ENCODE measurements at places on chromosomes 2 and 18. TPM values are rescaled to one million over a fixed set of nuclear protein-coding genes. Genes with fewer than 3 reads are reported as not detected.

- no peaks in the 10 kb centered on the region for H3K36me3 ChIP-seq
- H3K4me1 ChIP-seq = no peaks in the 10 kb centered on the region
- no peaks in the 10 kb centered on the region for H3K27me3 ChIP-seq
- no peak overlapping the region for H3K27ac ChIP-seq
Observed at GRCh38 chr2:58508006-58508405, 266.9 kb upstream of the FANCL start.

GRCh38 chr2:28380219-28380618, 12.4 kb upstream of the FOSL2 start:
- H3K4me1 ChIP-seq = no peaks in the 10 kb centered on the region
- no peak overlapping the region for H3K4me3 ChIP-seq
- no peaks in the 10 kb centered on the region for H3K36me3 ChIP-seq
- no peak overlapping the region for H3K27ac ChIP-seq
- DNase-seq = no peak

DNA sequence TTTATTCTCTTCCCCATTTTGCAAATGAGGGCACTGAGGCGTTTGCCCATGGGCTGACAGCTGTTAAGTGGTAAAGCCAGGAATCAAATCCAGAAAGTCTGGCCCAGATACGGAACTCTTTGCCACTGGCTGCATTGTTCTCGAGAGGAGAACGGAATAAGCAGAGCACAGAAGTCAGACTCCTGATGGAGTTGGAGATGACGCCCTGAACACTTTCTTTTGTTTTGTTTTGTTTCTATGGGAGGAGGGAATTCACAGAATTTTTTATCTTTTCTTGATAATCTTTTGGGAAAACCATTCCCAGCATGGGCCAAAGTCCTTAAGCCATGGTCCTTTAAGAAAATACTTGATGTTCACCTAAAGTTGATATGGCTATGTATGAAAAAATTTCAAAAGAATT, 322.2 kb downstream of the RDH14 start:
- no peak overlapping the region for H3K27ac ChIP-seq
- no peaks in the 10 kb centered on the region for H3K4me1 ChIP-seq
- no peak for DNase-seq
- no peaks in the 10 kb centered on the region for H3K36me3 ChIP-seq
- no peaks in the 10 kb centered on the region for H3K27me3 ChIP-seq

GRCh38 chr2:235063471-235063961, 111.7 kb downstream of the SH3BP4 start:
- H3K36me3 ChIP-seq = no peaks in the 10 kb centered on the region
- H3K27ac ChIP-seq = peak overlapping the region; percentile 13
- no peaks in the 10 kb centered on the region for H3K4me1 ChIP-seq
- H3K4me3 ChIP-seq = no peak overlapping the region
- no peak for DNase-seq

GRCh38 chr2:19358242-19359020, at the start of gene OSR1:
Gene OSR1, minus strand, starts transcription at chr2:19358623. Its CDS starts 4,818 bp downstream, at chr2:19353805.
- peak within 1 kb of the TSS; percentile 99 for H3K4me3 ChIP-seq
- H3K4me1 ChIP-seq = peaks cover 2% of the 10 kb centered on the region
- H3K27ac ChIP-seq = peak within 1 kb of the TSS; percentile 91
- peak; percentile 88 for DNase-seq
- H3K27me3 ChIP-seq = no peaks in the 10 kb centered on the region

DNA sequence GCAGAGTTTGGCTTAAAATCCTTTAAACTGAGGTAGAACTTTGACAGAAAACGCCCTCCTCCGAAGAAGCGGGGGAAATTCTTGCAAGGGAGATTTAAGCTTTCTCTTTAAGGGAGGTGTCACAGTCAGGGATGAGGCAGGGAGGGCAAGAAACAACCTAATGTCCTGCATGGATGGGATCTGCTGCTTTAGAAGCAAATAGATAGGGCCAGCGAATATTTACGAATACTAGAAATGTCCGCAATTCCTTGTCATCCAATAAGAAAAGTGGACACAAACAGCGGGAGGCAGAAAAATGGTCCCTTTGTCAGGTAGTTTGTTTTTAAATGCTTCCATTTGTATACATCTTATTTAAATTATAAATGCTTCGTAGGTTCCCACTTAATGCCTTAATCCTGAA, 12.0 kb downstream of the MEIS1 start:
- peak overlapping the region; percentile 75 for H3K27ac ChIP-seq
- H3K4me3 ChIP-seq = no peak overlapping the region
- H3K4me1 ChIP-seq = no peaks in the 10 kb centered on the region
- no peak for DNase-seq
- H3K36me3 ChIP-seq = no peaks in the 10 kb centered on the region

GRCh38 chr2:50787636-50788035, 244.3 kb downstream of the NRXN1 start:
- no peak overlapping the region for H3K4me3 ChIP-seq
- H3K27ac ChIP-seq = no peak overlapping the region
- no peaks in the 10 kb centered on the region for H3K27me3 ChIP-seq
- H3K36me3 ChIP-seq = no peaks in the 10 kb centered on the region

DNA sequence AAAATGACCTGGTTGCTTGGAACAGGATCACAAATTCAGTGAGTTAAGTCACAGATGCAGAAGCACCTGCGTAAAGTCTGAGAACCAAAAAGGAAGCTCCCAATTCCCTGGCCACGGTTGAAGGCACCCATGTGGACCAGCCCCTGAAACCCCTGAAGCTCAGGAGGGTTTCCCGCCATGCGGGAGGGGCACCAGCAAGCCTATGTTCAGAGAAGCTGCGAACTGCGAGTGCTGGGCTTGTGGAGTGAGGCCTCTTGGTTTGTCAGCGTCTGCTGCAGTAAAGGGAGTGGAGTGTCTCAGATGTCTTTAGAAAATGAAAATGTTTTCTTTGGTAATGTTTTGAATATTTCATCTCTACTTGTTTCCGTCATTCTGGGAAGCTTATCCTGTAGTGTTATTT, 16.1 kb upstream of the ACKR3 start:
- no peak for DNase-seq
- H3K4me3 ChIP-seq = no peak overlapping the region
- H3K27ac ChIP-seq = no peak overlapping the region
- no peaks in the 10 kb centered on the region for H3K4me1 ChIP-seq
- H3K36me3 ChIP-seq = no peaks in the 10 kb centered on the region

ANKRD12 gene
- 86.5 TPM for total RNA-seq

SIX3 gene
- not detected for total RNA-seq

HOXD4 gene
- 9.8 TPM for total RNA-seq
